ENCODE measurements at places on chromosomes 5 and 9. TPM values are rescaled to one million over a fixed set of nuclear protein-coding genes. Genes with fewer than 3 reads are reported as not detected.

The C1QTNF2 gene
- polyA plus RNA-seq: 3.1 TPM

The OR13C9 gene
- not detected for polyA plus RNA-seq

The TEK gene
- polyA plus RNA-seq: 14.6 TPM

GRCh38 chr5:139399501-139400121 is 4.3 kb downstream of the SPATA24 start:
- H3K27ac ChIP-seq: no peak overlapping the region
- no peak overlapping the region for H3K4me3 ChIP-seq
- no peak for DNase-seq
- peaks cover 9% of the 10 kb centered on the region for H3K4me1 ChIP-seq
- H3K27me3 ChIP-seq: peaks cover 15% of the 10 kb centered on the region
- H3K36me3 ChIP-seq: peaks cover 2% of the 10 kb centered on the region

DNA sequence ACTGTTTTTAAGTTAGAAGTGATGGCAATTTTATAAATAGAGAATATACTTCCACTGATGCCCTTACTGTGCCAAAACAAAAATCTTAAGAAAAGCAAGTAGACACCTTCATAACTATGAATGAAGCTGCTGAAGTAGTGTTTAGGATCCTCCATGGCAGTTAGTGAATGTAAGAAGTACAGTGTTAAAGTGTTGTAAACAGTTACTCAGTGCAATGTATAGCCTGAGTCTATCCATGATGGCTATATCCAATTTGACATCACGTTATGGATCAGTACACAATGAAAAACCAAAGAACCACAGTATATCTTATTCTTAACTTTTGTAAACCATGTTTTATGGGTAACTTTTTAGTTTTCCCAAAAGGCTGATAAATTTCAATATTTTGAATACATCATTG is 7.1 kb downstream of the CCNG1 start:
- DNase-seq: no peak
- peaks cover 50% of the 10 kb centered on the region for H3K36me3 ChIP-seq
- H3K27me3 ChIP-seq: no peaks in the 10 kb centered on the region
- H3K4me1 ChIP-seq: peaks cover 2% of the 10 kb centered on the region

DNA sequence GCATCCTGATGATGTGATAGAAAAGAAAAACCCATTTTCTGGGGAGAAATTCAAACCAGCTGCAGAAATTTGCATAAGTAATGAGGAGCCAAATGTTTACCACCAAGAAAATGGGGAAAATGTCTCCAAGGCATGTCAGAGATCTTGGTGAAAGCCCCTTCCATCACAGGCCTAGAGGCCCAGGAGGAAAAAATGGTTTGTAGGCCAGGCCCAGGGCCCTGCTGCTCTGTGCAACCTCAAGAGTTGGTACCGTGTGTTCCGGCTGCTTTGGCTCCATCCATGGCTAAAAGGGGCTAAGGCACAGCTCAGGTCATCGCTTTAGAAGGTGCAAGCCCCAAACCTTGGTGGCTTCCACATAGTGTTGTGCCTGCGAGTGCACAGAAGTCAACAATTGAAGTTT is 543.1 kb downstream of the ZNF608 start:
- no peaks in the 10 kb centered on the region for H3K27me3 ChIP-seq
- no peak overlapping the region for H3K4me3 ChIP-seq
- H3K4me1 ChIP-seq: peaks cover 9% of the 10 kb centered on the region
- H3K27ac ChIP-seq: no peak overlapping the region

DNA sequence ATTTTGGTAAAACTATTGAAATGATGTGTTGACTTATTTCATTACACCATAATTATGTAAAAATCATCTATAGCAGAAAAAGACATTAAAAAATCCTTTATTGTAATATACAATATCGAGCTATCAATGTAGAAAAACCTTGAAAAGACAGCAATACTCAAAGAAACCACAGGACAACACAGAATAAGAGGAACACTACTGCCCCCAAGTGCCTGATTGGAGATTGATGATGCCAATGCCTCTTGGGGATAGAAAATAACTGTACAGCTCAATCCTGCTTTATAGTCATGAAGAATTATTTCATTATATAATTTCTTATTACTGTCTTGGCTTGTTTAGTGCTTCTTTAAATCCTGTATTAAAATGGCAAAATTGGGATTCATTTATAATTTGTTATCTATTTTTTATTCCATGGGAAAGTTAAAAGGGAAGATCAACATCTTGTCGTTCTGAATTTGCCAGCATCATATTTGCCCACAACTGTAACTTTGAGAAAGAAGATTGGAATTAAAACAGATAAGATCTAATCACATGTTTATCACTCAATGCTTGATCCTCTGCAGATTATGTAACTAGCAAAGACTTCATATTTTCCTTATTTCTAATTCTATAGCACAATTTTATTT is 337.5 kb downstream of the CDH9 start:
- H3K4me3 ChIP-seq: no peak overlapping the region
- H3K4me1 ChIP-seq: no peaks in the 10 kb centered on the region
- H3K36me3 ChIP-seq: no peaks in the 10 kb centered on the region
- H3K27ac ChIP-seq: no peak overlapping the region

Measured in large intestine (tissue), 12 donors.